ENCODE measurements at places on chromosomes 5 and 9. TPM values are rescaled to one million over a fixed set of nuclear protein-coding genes. Genes with fewer than 3 reads are reported as not detected.

CERCAM gene
- polyA plus RNA-seq: 45.5 TPM

UGT3A2 gene
- 19.4 TPM for polyA plus RNA-seq

GABBR2 gene
- polyA plus RNA-seq: 4.5 TPM

BSPRY gene
- polyA plus RNA-seq: 8.0 TPM

TGFBI gene
- 272 TPM for polyA plus RNA-seq

CDH10 gene
- 6.5 TPM for polyA plus RNA-seq

PFN3 gene
- polyA plus RNA-seq: 3.2 TPM

PLAC8L1 gene
- 0.76 TPM for polyA plus RNA-seq

FCN1 gene
- 2.5 TPM for polyA plus RNA-seq

CARTPT gene
- polyA plus RNA-seq: not detected

ALDH1A1 gene
- polyA plus RNA-seq: 273 TPM

GABRA1 gene
- not detected for polyA plus RNA-seq

Measured in renal cortex interstitium (tissue), 15 donors.